Activated CD4-positive, alpha-beta memory T cell treated with anti-CD3 and anti-CD28 coated beads, Interleukin-2, amount 10 ng/mL, durations not matched to agents 7 days and 5 days (primary cell): ENCODE measurements at places on chromosomes 13 and 19.

GRCh38 chr19:49059053-49059452 is 1.5 kb upstream of the CGB7 start:
- DNase-seq = no peak

DNA sequence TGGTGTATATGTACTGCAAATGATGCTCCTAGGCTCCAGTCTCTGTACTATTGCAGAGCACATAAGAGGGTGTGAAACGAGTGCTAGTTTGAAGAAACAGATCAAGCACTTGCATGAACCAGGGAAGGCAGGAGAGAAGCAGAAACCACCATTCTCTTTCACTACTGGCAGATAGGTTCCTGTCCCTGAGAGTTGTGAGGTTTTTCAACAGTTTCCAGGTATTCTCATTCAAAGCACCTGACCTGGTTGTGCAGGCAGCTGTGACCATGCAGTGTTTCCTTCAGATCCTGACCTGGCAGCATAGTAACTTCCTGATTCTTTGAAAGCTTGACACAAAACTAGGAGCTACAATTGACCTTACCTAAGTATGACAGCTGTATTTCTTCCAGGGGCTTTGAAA is 164.9 kb downstream of the UFM1 start:
- DNase-seq = no peak

- no peak for DNase-seq
Observed at GRCh38 chr19:45664575-45664974, 3.4 kb upstream of the GIPR start.

DNA sequence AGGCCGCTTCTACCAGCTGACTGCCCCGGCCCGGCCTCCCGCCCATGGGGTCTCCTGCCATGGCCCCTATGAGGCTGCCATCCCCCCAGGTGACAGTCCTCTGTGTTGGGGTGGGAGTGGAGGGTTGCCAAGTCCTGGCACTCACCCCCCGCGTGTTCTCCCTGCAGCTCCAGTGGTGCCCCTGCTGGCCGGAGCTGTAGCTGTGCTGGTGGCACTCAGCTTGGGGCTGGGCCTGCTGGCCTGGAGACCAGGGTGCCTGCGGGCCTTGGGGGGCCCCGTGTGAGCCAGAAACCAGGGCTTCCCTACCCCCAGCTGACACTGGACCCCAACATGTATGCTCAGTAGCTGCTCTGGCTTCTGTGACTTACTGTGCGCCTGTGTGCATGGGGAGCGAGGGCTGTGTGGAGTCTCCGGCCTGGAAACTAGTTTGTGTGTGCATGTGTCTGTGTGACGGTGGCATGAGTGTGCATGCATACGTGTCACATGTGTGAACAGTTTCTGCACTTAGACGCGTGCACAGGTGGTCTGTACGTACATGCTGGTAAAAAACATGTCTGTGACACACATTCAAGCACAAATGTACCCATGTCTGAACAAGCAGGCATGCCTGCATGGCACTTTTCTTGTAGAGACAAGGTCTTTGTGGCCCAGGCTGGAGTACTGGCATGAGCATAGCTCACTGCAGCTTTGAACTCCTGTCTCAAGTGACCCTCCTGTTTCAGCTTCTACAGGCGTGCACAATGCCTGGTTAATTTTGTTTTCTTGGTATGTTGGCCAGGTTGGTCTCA is 4.9 kb downstream of the ACP4 start:
- DNase-seq = no peak

- DNase-seq = no peak
Observed at GRCh38 chr13:93714171-93714570, 487.6 kb downstream of the GPC6 start.

DNA sequence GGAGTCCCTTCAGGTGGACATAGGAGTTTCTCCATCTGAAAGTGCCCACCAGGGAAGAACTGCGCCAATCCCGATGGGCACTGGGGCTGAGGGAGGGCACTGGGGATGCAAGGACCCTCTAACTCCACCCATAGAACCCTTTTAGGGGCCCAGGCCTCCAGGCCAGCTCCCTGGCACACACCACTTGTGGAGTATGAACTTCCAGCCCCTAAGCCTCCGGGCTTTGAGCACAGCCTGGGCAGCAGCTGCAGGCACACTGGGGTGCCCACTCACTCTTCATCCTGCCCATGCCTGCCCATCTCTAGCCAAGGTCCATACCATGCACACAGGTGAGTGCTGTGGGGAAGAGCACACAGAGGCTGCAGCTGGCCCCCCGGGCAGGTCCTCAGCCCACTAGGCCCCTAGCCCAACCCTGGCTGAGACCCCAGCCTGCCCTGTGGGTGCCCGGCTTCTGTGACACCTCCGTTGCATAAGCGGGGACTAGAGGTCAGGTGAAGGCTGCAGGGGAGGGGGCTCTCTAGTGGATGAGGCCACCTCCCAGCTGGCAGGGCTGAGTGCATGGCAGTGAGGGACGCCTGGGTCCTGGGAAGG is 14.6 kb upstream of the SLC7A10 start:
- no peak for DNase-seq

GRCh38 chr13:93289842-93290241 is 63.2 kb downstream of the GPC6 start:
- no peak for DNase-seq

GRCh38 chr19:40739871-40740703 is 10.2 kb downstream of the ACTMAP start:
- no peak for DNase-seq

GRCh38 chr19:40974633-40975037 is 16.4 kb upstream of the CYP2B6 start:
- DNase-seq = peak; percentile 82

DNA sequence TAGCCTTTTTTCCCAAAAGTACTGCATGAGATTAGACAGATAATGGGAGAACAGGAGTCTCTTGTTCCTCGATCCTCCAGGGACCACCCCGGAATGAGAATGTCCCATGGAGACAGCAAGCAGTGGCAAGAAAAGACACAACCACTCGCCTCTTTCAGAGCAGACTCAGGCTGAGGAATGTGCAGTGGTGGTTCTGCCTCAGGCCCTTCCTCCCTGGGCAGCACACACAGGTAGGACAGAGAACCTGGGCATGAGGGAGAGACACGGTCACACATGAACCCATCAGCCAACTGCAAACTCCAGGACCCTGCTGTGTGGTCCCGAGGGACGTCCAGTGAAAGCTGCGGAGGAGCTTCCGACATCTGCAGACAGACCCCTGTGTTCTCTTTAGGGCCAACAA is 31.0 kb downstream of the CRYL1 start:
- DNase-seq = no peak

DNA sequence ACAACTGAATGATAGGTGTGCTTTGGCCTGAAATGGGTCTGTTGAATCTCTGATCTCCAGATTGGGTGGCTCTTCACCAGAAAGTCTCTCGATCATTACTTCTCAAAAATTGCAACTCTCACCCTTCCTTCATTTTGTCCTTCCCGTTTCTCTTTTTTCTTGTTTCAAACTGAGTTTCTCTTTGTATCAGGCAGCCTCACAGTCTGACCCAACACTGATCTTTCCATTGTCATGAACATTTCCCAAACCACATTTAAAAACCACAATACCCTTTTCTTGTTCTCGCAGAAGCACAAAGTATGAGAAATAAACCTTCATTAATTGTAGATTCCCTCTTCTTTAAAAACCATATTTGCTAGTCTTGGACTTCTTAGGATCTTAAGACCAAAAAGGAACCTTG is 33.6 kb upstream of the HMGB1 start:
- no peak for DNase-seq

- no peak for DNase-seq
Observed at GRCh38 chr13:44159633-44160279, 213.9 kb upstream of the SERP2 start.

GRCh38 chr13:21065686-21066085 is 4.3 kb upstream of the LATS2 start:
- no peak for DNase-seq

DNA sequence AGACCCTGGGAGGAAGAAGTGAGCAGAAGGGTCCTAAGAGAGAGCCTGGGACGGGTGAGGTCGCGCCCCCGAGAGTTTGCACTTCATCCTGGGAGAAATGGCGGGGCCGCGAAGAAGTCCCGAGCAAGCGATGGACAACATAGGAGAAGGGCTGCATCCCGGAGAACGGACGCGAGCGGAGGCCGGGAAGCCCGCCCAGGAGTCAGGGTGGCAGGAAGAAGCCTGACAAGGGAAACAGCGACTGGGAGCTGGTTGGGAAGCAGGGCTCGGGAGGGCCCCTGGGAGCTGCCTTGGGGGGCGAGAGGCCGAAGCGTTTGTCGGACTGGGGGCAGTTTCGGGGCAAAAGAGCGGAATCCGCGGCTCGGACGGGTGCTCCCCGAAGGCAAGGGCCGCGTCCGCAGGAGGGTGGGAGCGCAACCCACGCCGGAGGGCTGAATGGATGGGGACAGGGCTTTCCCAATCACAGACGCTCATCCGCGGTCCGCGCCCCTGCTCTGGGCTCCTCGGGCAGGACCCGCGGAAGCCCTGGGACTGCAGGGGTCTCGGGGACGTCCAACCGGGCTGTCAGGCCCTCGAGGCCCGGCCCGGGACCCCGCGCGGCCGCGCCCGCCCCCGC is 469 bp downstream of the ABHD17A start:
- no peak for DNase-seq

DNA sequence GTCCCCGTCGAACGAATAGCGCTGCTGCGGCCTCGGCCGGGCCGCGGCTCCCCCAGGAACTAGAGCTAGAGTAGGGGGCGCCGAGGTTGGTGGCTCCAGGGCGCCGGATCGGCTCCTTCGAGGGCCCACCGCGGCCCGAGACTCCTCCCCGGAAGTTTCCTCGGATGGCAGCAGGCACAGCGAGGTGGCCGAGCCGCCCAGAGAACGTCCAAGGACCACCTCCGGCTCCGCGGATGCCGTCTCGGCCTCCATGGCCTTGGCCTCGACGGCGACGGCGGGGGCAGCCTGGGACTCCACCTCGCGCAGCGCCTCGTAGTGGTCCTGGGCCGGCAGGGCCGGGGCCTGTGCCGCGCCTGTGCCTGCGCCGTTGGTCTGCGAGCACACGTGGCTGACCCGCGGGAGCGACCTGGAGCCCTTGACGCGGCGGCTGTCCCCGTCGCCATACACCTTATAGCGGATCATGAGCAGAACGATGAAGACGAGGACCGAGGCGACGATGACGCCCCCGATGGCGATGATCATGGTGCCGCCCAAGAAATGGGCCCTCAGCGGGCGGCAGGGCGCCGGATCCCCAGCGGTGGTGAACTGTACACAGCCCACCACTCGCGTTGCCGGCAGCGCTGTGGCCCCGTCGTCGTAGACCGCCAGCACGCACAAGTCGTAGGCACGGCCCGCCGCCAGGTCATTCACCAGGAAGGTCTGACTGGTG is 11.8 kb downstream of the IFNL1 start:
- no peak for DNase-seq

DNA sequence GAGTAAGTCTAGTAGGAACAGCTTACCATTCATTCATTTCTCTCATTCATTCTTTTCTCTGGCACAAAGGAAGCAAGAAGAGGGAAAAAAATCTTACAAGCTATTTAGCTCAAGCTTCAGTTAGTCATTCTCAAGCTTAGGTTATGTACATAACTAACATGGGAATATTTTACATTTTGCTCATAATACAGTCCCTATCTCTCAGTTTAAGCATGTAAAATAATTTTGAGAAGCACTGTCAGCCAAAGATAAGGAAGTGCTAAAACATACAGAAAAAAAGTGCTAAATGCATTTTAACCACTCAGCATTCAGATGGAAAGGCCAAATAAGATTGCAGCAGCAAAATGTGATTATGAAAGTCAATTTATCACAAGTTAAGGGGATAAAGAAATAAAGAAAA is 7.9 kb downstream of the RBM26 start:
- DNase-seq = no peak

DNA sequence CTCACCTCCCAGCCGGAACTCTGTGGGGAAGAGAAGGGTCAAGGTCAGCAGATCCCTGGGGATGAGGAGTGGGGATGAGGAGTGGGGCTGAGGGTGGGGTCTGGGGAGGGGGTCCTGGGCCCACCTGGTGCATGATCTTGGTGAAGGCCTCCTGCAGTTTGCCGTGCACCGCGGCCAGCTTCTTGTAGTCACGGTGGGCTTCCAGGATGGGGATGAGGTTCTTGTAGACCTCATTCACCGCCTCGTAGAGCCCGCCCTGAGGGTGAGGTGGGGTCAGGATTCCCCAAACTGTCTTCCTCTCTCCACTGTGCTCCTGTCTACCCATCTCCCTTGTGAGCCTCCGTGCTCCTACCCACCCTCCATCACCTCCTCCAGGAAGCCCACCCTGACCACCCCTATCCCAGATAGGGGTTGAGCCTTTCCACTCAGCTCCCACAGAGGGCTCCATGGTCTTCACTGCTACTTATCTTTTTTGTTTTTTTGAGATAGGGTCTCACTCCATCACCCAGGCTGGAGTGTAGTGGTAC is 6.8 kb upstream of the KANK2 start:
- DNase-seq = no peak

- DNase-seq = no peak
Observed at GRCh38 chr19:18446811-18447359, 9.0 kb upstream of the ISYNA1 start.

GRCh38 chr19:40089462-40089861 is 1.3 kb downstream of the ZNF780A start:
- no peak for DNase-seq

- no peak for DNase-seq
Observed at GRCh38 chr13:53694814-53695532, 666.4 kb downstream of the OLFM4 start.

GRCh38 chr13:27295096-27295495 is 24.5 kb downstream of the RASL11A start:
- DNase-seq = no peak

GRCh38 chr19:51365211-51365964 is 800 bp downstream of the ETFB start:
- DNase-seq = peak; percentile 26

DNA sequence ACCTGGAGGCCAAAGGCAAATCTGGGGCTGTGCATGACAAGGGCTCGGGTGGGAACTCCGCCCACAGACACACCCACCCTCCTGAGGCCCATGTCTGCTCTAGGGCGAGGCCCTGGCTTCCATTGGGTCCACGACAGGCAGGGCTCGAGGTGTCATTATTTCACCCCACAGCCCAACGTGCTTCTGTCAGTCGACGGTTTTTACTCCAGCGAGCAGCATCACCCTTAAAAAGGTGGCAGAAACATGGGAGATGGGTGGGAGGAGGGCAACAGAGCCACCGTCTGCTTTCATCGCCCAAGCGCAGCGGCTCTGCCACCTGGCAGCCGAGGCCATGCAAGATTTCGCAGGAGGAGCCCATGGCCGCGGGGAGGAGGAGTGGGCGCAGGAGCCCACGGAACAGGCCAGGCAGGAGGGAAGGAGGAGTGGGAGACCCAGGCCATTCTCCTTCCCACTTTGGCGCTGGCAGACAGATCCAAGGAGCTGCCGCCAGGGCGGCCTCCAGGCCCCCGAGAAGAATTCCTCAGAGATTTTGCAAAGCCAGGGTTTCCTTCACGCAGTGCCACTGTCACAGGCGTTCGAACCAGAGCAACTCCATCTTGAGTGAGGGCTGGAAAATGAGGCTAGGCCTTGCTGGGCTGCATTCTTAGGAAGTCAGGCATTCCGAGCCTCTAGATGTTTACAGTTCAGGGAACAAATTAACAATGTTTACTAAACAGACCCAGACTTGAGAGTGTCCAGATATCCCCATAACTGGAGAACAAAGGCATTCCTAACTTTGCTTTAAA is 49.3 kb upstream of the TUBGCP3 start:
- no peak for DNase-seq

- no peak for DNase-seq
Observed at GRCh38 chr19:867301-867793, 7.9 kb downstream of the CFD start.
